ENCODE measurements at places on chromosomes 7 and 10.
A peak's percentile ranks its signal among the peaks of the same experiment; 100 is the strongest.

DNA sequence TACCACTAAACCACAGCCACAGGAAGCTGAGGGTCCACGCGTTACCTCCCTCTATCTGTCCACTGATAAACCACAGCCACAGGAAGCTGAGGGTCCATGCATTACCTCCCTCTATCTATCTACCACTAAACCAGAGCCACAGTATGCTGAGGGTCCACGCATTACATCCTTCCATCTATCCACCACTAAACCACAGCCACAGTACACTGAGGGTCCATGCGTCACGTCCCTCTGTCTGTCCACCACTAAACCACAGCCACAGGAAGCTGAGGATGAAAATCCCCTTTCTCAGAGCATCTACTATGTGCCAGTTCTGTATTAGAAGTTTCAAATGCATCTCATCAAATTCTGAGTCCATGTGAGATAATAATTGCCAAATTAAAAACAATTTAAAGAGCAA, 589.3 kb downstream of the DNAJB6 start:
- DNase-seq = no peak

GRCh38 chr7:75631711-75632110, 107.0 kb downstream of the HIP1 start:
- no peak for DNase-seq

DNA sequence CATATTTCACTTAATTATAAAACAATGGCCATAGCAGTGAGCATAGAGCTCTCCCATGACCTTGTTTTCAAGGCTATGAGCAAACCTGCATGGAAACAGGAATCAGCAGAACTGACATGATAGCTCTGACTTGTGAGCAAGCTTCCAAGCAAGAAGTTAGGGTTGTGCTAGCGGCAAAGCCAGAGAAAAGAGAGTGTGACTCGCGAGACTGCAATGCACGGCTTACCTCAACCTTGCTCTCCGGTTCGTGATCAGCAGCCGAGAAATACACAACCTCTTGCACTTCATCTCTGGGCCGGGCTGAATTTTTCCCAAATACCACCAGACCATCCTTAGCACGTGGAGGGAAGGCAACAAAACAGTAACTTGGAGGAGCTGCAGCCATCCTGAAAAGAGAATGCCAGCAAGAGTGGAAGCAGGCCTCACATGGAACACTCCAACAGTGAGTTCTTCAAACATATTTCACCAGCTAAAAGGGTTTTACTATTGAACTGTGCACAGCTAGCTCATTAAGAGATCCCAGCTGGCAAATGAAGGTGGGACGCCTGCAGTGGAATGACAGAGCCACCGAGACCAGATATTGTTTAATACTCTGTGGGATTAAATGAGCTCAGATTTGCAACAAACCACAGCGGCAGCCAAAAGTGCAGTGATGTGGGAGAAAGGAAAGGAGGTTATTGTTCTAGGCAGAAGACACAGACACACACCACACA, 20.8 kb downstream of the SCRN1 start:
- no peak for DNase-seq

- no peak for DNase-seq
Measured at GRCh38 chr7:80002865-80003264, 131.8 kb upstream of the GNAI1 start.

DNA sequence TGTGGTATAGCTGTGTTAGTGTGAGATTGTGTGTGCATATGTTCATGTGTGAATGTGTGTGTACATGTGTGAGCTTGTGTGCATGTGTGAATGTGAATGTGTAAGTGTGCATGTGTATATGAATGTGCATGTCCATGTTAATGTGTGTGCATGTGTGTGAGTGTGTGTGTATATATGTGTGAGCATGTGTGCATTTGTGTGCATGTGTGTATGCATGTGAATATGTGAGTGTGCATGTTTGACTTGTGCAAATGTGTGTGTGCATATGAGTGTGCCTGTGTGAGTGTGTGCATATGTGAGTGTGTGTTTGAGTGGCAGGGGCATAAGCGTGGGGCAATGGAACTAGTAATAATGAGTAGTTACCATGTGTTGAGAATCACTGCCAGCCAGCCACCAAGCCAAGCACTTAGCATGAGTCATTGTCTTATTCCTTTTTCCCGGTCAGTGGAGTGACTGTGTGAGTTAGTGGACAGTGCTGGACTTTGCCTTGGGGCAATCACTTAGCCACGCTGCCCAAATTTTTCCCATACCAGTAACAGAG, 46.3 kb upstream of the SHH start:
- DNase-seq = no peak

DNA sequence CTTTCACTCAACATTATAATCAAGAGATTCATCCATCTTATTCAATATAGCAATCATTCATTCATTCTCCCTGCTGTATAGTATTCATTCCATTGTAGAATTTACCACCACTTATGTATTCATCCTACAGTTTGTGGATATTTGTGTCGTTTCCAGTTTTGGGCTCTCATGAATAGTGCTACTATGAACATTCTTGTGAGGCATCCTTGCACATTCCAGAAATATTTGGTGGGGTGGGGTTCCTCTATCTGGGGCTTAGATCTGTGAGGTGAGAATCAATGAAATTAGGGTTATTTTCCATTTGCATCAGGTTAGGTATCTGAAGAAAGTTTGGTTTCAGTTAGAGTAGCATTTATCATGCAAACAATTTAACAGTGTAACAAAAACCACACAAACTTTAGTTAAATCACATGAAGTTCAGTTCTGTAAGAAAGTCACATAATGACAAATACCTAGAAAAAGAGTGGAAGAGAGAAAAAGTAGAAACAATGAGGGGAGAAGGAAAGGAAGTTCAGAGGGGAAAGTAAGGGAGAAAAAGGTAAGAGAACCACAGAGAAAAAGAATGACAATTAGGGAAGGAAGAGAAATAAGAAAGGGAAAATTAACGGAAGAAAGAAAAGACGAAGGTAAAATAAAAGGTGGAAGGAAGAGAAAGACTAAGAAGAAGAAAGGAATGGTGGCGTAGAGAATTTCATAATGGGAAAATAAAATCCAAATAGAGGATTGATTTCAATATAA, 25.3 kb upstream of the CBLL1 start:
- no peak for DNase-seq

- DNase-seq = no peak
Measured at GRCh38 chr7:6227294-6227846, 45.1 kb downstream of the CYTH3 start.

DNA sequence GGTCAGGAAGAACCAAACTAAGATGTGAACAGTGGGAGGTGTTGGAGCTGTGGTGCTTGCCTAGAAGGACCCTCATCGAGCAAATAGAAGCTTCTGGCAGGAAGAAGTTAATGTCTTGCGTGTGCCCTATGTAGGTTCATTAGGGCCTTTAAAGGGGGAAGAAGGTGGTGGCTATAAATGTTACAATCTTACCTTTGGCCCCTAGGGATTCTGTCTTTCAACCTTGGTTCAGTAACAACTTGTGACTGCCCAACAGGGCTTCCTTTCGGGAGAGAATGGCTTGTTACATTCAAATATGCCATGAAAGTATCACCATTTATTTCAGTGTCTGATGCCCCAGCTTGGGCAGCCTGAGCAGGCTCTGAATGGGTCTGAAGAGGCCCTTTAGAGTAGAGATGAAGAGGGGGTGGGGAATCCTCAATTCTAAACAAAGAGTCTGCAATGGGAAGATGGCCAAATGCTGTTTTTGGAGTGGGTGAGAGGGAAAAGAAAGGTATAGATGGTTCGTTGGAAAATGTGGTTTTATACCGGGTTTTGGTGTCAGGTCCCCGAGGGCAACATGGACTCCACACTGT, 108.0 kb downstream of the TCF7L2 start:
- DNase-seq = no peak

- DNase-seq = no peak
Measured at GRCh38 chr10:69502589-69502988, 51.3 kb downstream of the TSPAN15 start.

DNA sequence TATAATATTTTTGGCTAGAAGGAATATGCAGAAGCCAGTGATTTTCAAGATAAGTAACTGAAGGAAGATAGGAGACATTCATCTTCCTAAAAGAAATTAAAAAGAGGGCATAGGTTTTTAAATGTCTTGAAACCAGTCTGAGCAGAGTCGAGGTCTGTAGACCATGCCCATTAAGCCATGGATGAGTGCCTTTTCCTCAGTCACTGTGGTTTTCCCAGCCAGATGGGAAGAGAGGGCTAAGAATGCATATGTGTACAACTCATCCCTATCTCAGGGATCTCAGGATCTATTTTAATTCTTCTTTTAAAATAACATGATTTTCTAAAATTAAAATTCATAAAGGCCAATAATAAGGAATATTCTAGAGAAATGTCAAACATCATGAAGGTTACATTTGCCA, 112.8 kb downstream of the PPP1R3A start:
- no peak for DNase-seq

DNA sequence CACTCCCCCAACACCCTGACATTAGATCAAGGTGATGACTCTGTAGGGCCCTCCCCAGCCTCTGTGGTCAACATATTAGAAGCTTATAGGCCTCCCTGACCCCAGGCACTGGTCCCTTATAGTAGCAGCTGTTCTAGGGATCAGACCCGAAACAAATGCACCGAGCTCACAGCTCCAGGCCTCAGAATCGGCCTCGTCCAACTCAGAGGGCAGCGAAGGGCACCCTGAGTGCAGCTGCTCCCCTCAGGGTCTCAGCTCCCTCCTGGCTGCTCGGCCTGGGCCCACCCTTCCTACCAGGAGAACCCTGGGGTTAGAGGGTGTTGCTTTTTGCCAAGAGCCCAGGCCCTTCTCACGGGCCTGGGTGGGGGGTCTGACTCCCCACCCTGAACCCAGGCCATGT, 5.0 kb downstream of the ECHS1 start:
- no peak for DNase-seq

- no peak for DNase-seq
Measured at GRCh38 chr10:103120977-103121735, 71.9 kb downstream of the NT5C2 start.

GRCh38 chr10:52818019-52818418, 45.4 kb upstream of the MBL2 start:
- peak; percentile 74 for DNase-seq

GRCh38 chr7:78904983-78905382, 548.5 kb downstream of the MAGI2 start:
- DNase-seq = no peak

GRCh38 chr10:51389415-51390321, 309.7 kb downstream of the CSTF2T start:
- no peak for DNase-seq

DNA sequence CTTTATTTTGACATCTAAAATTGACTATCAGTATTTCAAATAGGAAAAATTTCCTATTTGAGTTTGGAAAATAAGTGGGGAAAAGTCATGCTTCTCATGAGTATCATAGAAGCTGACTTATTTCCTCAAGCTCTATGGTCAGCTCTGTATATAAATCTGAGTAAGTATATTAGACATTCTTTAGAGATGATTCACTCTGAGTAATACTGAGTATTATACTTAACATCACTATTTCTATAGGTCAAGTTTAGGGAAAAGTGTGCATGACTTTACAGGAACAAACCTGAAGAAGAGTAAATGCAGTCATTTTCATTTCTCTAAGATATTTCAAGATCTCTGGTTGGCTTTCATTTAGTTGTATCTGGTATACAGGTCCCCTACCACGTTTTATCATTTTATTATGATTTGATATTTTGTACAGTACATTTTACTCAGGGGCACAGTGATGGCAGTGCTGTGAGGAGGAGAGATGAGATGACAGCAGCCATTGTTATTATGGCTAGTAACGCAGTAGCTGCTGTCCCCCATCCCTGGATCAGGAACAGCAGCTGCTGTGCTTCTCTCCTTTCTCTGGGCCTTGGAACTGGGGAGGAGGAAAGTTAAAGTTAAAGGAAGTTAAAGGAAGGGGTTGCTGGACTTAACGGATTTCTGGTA, 15.2 kb downstream of the SND1 start:
- peak; percentile 31 for DNase-seq

GRCh38 chr10:71064413-71065118, 147.8 kb upstream of the UNC5B start:
- no peak for DNase-seq

GRCh38 chr7:134470864-134471263, 12.0 kb upstream of the AKR1B1 start:
- peak; percentile 71 for DNase-seq

GRCh38 chr7:114297121-114297520, 117.5 kb upstream of the FOXP2 start:
- DNase-seq = no peak

- DNase-seq = peak; percentile 70
Measured at GRCh38 chr7:32616625-32617024, 121.3 kb downstream of the AVL9 start.

- no peak for DNase-seq
Measured at GRCh38 chr10:62759599-62760175, 44.8 kb upstream of the ADO start.

- peak; percentile 88 for DNase-seq
Measured at GRCh38 chr7:99562832-99563231, 4.4 kb downstream of the ZNF655 start.

GRCh38 chr7:16606704-16607103, 38.9 kb downstream of the ANKMY2 start:
- no peak for DNase-seq
